ENCODE measurements at places on chromosomes 12 and 14.

DNA sequence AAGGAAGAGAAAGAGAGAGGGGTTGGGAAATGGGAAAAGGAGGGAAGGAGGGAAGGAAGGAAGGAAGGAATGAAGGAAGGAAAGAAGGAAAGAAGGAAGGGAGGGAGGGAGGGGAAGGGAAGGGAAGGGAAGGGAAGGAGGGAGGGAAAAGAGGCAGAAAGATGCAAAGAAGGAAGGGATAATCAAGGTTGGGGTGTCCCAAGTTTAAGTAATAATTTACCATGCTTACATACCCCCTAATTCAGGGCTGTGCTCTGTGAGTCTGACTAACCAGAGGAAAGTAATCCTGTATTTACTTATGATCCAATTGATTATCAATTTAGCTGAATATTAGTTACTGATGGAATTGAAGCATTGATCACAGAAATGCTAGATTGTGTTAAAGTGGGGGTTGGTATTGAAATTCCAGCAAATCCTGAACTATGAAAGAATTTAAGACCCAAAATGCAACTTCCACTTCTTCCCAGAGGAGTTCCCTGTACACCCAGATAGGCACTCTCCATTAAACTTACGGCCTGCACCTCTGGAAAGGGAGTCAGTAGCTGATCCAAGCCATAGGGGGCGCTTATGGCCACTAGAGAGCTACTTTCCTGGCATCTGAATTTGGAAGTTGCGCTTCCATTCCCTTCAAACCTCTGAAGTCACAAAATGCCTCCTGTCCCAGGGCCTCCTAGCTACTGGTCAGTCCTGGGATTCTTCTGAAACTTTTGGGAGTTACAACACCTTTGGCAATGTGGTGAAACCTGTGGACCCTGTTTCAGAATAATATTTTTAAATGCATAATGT, 162.7 kb upstream of the PWP1 start:
- no peak for DNase-seq

DNA sequence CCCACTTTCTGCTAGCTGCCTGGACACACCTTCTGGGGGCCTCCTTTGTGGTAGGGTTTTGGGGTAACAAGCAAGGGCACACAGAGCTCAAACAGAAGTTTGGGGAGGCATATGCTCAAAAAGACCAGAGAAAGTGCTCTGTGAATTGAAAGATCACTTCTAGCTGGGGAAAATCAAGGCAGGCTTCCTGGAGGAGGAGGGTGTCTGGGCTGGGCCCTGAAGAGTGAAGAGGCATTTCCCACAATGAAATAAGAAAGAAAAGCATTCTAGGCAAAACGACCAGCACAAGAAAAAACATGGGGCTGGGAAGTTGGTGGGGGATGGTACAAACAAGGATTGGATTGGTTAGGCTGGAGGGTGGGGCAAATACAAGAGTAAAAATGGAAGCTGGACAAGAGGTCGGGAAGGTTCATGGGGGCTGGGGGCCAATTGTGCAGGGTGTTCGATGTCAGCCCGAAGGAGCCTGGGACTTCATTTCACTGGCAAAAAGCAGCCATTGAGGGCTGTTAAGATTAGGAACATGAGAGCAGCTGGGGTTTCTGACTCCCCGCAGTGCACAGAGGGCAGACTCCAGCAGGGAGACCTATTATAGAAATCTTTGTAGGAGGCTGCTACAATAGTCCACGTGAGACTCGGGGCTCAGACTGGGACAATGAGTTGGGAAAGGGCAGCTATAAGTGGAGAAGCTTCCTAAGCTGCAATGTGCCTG, 51.5 kb upstream of the CMKLR1 start:
- no peak for DNase-seq

DNA sequence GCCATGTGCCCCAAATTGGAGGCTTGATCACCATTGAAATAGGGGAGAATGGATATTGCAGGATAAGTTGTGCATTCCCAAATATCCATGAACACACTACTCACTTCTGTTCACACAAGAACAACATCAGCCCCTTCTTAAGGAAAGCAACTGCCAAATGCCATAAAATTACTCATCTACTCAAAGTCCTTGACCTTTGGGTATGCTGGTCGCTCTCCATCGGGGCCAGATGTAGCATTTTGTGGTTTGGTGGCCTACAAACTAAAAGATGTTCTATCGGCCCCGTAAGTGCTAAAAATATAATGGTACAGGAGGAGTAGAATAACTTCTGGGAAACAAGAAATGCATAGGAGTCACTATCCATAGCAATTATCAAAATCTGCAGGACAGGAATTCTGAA, 362.6 kb downstream of the AEBP2 start:
- no peak for DNase-seq

DNA sequence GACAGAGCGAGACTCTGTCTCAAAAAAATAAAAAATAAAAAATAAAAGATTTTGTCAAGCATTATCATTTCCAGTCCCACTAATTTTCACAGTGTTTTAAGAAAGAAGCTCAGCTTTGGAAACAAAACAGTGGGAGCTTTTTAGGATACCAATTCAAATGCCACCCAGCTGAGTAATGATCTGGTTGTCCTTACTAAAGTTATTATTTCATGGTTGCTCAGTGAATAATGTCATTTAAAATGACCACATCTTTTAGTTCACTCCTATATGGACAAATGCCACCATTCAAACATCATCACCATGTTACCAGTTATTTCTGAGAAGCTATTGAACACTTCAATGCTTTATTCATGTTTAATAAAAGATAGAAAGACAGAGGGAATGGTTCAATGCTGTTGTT, 365.0 kb downstream of the CCER1 start:
- no peak for DNase-seq

DNA sequence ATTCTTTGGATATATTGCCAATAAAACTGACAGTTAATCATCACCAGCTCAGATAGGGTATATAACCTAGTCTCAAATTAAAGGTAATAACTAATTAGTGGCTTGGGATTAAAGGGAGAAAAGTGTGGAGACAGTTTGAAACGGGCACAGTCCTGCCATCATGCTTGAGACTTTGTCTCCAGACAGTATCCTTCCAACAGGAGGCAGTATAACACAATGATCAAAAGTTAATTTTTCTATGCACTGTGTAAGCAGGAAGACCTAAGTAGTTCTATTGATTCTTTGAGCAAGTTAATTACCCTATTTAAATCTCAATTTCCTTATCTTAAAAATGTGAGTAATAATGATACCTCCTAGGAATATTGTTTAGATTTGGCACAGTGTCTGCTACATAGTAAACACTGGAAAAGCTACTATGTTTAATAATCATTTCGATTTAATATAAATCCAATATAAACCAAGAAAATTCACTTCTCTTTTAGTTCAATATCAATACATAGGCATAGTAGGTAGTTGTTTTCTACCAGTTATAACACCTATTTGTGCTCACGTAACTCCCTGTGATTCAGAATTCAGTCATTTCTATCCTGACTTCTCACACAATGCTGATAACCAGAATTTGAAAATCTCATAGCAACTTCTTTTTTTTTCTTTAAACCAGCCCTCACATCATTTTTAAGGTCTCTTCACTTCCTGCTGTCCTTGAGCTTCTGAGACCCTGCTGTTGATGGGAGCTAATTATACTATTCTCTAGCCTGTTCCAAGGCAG, 53.7 kb downstream of the GALNT4 start:
- peak; percentile 59 for DNase-seq

- no peak for DNase-seq
These were observed 90.4 kb downstream of the SRGAP1 start for GRCh38 chr12:63934936-63935335.

- no peak for DNase-seq
These were observed 185.7 kb downstream of the PRKD1 start for GRCh38 chr14:29741909-29742401.

DNA sequence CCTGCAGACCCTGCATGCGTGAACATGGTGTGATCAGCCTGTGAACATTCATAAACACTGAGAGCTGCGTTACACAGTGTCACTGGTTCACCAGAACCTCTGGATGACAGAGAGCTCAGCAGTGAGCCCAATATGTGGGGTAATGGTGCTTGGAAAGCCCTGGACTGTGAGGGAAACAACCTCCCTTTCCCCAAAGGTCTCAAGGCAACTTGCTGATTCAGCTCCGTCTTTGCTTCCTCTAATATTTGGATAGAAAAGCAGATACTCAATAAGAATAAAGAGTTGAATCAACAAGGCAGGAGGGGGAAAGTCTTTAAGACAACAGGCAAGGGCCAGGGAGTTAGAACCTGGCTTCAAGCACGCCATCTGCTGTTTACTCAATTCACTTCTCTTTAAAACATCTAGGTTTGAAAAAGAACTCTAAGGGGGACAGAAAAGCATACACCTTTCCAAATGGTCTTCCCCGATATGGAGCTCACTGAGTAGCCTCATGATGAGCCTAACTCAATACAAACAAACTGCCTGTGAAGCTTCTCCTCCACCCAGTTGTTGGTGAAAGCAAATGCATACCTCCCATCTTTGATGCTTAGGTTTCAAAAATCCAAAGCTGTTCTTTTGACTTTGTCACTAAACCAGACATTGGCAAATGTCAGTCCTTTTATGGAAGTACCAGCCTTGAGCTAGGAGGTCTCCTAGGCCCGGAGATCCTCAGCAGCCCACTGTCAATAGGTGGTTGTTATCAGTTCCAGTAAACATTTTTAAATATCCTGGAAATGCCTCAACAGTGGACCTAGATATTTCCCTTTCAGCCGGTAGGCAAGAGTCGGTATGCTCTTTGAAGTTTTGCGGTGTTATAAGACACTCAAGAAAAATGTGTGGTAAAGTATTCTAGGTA, 76.1 kb downstream of the SAMD4A start:
- peak; percentile 34 for DNase-seq

GRCh38 chr12:115163710-115164109, 479.7 kb upstream of the TBX3 start:
- no peak for DNase-seq

GRCh38 chr12:56599797-56600196, 30.3 kb downstream of the BAZ2A start:
- no peak for DNase-seq

DNA sequence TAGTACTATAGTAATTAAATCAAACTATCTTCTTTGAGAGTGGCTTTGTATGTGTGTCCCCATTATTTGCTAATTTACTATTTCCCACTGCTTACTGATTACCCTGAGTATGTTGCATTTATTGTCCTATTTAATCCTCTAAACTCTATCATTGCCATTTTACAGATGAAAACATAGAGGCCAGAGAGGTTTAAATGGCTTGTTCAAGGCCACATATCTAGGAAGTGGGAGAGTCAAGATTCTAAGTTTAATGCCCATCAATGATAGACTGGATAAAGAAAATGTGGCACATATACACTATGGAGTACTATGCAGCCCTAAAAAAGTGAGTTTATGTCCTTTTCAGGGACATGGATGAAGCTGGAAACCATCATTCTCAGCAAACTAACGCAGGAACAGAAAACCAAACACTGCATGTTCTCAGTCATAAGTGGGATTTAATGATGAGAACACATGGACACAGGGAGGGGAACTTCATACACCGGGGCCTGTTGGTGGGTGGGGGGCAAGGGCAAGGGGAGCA, 419.7 kb downstream of the ZFP36L1 start:
- no peak for DNase-seq

GRCh38 chr12:43436597-43436996, 115.4 kb downstream of the ADAMTS20 start:
- DNase-seq = no peak

DNA sequence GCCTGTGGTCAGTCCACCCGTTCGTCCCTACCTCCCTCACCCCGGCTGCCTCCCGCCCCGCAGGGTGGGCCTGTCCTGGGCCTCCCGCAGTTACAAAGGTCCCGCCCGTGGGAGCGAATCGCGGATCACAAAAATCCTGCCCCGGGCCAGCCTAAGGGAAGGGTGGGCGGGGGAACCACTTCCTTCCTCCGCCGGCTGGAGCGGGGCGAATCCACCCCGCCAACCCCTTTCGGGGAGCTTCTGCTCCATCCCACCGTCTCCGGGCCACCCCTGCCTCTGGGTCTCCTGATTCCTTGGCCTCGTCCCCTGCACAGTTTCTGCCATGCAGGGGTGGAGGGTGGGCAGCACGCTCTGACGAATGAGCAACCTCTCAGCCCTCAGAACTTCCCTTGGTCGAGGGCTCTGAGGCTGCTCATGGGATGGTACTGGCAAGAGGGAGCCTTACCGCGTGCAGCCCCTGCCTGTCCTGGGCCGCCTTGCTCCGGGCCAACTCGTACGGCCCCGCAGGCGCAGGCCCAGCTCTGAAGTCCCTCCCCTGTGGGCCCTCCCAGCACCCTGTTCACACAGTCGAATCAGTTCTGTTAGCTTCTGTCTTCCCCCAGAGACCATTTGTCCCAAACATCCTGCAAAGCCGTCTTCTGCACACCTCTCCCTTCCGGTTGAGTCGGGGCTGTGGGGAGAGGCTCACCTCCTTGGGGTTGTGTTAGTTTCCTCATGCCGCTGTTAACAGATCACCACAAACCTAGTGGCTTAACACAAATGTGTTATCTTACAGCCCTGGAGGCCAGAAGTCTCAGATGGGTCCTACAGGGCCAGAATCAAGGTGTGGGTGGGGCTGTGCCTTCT, 589 bp upstream of the HVCN1 start:
- peak; percentile 42 for DNase-seq

- DNase-seq = no peak
These were observed 50.1 kb downstream of the CHST11 start for GRCh38 chr12:104506676-104507401.

GRCh38 chr12:52391618-52392002, 6.2 kb upstream of the KRT84 start:
- no peak for DNase-seq

DNA sequence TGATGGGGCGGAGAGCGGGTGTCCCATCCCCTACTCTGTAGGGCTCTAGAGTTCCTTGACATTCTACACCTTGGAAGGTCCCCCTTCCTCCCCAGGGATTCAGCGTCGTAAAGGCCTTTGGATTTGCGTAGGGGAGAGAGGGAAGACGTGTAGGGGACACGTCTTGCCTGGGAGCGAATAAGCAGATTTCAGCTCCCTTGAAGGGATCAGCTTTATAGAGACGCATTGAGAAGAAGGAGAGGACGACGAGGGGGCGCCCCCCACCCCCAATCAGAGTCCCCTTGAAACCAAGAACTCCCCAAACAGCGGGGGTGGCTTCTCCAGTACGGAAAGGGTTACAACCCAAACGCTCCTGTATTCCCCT, 324 bp downstream of the CALCOCO1 start:
- no peak for DNase-seq

DNA sequence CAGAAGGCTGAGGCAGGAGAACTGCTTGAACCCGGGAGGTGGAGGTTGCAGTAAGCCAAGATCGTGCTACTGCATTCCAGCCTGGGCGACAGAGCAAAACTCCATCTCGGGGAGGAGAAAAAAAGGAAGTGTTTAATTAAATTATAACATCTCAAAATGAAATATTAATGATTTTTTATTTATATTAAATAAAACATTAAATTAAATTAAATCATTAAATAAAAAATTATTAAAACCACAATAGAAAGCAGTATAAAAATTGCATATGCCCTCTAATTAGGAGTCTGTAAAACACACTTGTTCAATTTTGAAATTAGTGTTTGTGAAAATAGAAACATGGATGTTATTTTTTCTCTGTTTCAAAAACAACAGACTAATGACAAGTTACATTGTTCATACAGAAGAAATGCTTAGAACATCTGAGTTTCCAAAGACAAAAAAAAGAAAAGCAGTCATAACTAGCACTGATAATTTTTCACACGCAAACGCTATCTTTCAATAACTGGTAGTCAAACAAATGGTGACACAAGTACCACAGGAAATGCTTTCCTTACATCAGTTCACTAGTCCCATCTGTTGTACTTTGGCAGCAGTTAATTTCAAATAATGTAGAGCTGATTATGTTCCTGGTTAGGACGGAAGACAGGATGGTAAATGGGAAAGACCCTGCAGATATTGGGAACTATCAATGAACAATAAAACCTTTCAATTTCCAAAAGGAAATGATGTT, 54.9 kb downstream of the HECTD4 start:
- no peak for DNase-seq

Measured in common myeloid progenitor, CD34-positive (primary cell).